ENCODE measurements at places on chromosomes 3 and 15.

DNA sequence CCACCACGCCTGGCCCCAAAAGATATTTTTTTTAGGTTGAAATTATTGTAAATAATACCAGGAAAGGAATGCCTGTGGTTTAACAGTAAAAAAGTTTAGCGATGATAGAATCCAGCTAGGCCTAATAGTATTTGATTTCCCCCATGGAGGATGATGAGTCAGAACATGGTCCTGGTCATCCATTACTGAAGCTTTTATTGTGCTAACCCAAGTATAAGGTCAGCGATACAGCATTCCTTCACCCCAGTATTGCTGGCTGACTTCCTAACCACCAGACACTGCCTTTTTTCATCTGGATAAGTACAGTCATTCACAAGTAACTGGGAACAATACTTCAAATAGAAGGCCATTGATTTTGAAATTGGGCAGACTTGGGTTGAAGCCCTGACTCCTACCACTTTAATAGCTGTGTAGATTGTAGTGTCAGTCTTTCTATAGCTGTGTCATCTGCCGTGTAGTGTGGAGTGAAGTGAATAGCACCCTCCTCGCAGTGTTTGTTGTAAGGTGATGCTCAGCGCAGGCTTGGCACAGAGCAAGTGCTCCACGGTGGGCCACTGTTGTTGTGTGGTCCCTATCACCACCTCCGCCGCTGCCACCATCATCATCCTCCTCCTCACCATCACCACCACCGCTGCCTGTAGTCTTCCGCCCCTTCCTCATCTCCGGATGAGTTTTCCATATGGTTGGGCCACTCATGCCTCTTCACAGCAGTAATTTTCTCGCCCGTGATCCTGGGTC, 436.0 kb upstream of the TPM1 start:
- no peak for DNase-seq

DNA sequence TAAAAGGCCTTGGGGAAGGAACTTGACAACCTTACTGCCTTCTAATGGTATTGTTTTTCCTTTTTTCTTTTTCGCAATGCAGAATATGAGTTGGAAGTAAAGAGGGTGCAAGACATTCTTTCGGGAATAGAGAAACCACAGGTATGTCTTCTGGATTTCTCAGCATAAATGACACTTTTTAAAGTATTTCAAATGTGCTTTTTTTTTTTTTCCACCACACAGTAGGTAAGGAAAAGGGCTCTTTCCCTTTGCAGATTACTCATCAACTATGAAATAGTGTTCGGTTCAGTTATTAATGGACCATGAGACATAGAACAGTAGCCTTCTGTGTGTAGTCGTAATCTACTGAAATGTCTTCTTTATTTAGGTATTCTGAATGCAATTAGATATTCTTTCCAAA, 162.4 kb downstream of the GHSR start:
- DNase-seq: no peak

GRCh38 chr3:131981323-131981722, 53.5 kb downstream of the CPNE4 start:
- no peak for DNase-seq

GRCh38 chr15:36769098-36769497, 189.7 kb downstream of the CDIN1 start:
- no peak for DNase-seq

DNA sequence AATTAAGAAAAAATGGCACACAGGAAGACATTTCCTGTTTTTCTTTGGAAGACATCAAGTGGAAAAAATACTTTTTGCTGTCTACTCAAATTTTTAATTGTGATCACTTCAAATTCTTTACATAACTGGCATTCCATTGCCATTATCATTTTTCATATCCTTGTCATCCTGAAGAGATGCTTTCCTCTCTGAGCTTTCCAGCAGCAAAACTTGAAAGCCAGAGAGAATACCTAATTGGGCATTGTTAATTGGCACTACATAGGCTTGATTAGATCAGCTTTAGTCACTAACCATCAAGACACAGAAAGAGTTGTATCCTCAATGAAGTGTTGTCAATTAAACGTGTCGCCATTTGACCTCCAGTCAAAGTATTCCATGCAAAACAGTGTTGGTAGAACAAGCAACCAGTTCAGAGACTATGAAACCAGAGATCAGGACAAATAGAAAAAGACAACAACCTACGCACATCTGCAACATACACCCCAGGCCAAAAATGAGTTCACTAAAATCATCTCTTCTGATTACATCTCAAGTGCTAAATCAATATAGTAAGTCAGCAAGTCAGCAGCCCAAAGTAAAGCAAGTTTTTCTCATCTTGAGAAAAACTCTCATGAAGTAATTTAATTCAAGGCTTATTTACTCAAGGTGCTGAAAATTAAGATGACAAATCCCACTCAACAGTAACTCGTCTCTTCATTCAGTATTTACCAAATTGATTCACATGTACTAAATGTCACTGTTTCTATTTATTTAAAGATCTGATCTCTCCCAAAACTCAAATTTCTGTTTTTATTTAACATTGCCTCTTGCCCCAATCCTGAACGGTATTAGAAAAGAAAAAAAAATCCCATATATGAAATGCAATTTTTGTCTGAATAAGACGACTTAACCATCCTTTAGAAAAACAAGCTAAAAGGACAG, 123.0 kb downstream of the SUCLG2 start:
- DNase-seq: no peak

GRCh38 chr15:64738226-64739095, 36.9 kb downstream of the RBPMS2 start:
- DNase-seq: no peak

- no peak for DNase-seq
Measured at GRCh38 chr3:68997887-68998286, 15.6 kb downstream of the EOGT start.

GRCh38 chr15:75751891-75752290, 39.2 kb upstream of the CSPG4 start:
- no peak for DNase-seq

DNA sequence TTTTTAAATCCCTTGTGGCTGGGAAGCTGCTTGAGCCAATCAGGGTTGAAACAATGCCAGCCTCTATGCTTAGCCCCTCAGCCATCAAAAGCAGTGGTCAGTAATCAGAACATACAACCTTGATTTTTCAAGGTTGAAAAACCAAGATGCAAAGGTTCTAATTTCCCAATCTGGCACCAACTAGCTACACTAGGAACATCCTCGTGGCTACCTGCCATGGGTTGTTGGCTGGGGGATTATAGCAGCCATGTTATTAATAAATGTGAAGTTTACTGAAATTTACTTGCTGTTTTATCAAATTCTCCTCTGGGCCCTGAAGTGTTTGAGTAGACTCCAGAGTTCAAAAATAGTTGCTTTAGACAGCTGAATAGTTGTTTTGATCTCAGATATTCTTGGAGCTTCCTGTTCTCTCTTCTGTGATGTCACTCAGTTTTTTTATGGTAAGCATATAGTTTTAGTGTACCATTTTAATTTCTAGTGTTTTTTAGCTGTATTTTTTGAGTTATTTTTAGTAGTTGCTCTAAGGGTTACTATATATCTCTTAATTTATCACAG, 31.9 kb downstream of the PCCB start:
- DNase-seq: no peak

DNA sequence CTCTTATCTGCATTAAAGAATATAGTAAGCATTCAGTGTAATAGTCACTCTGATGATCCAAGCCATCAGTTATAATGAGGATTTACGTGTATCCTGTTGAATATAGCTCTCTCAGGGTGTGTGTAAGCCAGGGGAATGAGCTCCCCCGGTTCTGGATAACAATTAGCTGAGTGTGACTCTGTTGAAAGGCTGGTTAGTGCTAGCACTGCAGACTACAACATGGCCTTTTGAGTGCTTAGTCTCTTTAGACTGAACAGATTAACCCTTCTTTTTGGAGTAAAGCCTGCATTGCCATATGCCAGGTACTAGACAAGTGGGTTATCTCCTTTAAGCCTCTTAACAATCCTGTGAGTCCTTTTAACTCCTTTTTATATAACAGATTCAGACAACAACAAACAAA, 119.5 kb downstream of the TMEM108 start:
- no peak for DNase-seq

DNA sequence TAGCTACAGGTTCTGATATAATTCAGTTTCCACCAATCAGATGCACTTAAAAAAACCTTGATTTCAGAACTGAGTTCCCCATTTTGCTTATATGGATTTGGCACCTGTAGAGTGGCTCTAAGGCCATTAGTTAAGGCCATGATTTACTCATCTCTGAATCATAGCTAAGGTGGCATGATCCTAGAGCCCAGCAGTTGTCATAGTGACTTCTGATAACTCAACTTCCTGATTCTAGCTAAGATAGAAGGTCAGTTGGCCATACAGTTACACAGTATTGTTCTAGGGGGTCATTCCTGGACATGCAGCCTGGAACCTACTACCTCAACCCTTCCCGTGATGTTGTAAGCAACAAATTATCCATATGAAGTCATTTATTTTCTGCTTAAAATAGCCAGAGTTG, 15.9 kb upstream of the TMEM87A start:
- no peak for DNase-seq

GRCh38 chr3:157981819-157982218, 124.4 kb downstream of the SHOX2 start:
- no peak for DNase-seq

DNA sequence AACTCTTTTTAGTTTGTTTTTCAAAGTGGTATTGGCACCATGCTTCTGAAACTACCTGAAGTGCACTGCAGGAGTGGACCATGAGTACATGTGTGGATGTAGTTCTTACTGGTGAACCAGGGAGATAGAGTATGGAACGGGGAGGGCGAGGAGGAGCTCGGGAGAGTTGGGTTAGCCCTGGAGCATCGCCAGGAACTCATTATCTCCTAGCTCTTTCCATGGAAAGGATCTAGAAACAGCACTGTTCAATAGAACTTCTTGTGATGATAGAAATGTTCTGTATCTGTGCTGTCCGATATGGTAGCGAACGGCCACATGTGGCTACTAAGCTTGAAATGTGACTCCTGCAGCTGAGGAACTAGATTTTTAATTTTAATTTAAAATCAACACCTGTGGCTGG, 47.3 kb downstream of the VGLL4 start:
- DNase-seq: no peak

- DNase-seq: no peak
Measured at GRCh38 chr3:30145281-30145680, 461.1 kb upstream of the TGFBR2 start.

GRCh38 chr15:99315636-99316035, 64.4 kb downstream of the LRRC28 start:
- DNase-seq: no peak

DNA sequence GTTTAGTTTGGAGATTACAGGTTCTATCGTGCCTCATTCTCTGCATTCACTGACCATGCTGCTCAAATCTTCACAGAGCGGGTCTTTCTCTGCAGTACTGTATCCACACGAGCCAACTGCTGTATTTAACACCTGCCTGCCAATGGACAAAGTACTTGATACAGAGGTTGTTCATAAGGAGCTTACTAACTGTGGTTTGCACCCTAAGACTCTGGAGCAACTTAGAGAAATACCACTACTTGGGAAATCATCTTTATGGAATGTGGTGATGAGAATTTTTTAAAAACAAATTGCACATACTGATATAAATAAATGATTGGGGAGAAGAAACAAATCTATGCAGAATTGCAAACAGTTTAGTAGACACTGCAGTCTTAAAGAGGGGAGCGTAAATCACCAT, 90.0 kb downstream of the PPP2R3A start:
- no peak for DNase-seq
